ENCODE measurements at places on chromosomes 5 and 9.

DNA sequence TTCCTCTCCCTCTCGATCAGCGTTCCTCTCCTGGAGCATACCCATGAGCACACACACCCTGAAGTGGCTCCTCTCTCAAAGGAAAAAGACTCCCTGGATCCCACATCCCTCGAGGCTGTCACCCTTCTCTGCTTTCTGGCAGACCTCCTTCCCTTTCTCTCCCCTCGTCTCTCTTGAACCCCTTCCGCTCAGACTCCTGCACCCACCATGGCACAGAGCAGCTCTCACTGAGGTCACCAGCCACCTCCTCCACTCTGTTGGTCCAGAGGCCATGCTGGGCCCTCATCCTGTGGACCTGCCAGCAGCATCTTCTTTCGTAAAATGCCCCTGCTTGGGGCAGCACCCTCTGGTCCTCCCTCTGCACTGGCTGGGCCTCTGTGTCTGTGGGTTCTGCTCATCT lies 5.7 kb downstream of the B4GALT7 start:
- no peak for DNase-seq

DNA sequence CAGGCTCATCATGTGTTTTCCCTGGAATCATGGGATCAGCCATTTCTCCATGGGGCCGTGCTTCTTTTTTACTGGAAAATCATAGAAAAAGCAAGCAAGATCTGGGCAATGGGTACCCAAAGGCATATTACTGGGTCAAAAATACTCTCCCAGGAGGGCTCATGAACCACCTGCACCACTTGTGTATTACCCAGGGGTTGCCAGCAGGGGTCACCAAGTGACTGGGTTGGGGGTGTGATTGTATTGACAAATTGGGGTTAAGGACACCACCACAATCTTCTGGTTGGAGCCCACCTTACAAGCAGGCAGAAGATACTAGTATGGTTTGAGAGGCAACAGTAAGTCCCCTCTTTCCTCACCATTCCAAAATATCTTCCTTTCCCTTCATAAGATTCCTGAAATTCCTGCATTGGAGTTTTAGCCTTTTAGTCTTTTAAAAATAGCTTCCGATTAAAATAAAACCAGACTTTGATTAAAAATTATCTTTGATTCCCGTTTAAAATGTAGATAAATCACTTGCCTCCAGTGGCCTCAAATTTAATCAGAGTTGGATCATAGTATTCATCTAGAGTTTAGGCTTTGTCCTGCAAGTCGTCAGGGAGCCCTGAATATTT lies 603.3 kb downstream of the KIF4B start:
- DNase-seq, result peak; percentile 49

- DNase-seq, result no peak
These were observed 235.7 kb upstream of the ADAMTSL1 start for GRCh38 chr9:18238254-18238653.

DNA sequence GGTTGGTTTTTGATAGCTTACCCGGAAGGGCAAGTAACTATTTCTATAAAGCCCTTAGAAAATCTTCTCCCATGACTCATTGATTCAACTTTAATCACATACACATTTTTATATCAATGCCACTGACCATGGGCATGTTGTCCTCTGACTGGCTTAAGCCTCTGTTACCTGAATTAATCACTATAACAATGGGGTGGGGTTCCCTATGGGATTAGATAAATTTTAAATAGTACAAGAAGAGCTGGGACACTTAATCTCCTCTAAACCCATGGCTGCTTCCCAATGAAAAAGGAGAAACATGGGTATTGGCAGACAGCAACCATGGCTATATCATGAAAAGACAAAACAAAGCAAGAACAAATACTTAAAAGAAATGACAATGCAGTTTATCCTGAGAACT lies 636.2 kb downstream of the BRINP1 start:
- DNase-seq, result no peak

DNA sequence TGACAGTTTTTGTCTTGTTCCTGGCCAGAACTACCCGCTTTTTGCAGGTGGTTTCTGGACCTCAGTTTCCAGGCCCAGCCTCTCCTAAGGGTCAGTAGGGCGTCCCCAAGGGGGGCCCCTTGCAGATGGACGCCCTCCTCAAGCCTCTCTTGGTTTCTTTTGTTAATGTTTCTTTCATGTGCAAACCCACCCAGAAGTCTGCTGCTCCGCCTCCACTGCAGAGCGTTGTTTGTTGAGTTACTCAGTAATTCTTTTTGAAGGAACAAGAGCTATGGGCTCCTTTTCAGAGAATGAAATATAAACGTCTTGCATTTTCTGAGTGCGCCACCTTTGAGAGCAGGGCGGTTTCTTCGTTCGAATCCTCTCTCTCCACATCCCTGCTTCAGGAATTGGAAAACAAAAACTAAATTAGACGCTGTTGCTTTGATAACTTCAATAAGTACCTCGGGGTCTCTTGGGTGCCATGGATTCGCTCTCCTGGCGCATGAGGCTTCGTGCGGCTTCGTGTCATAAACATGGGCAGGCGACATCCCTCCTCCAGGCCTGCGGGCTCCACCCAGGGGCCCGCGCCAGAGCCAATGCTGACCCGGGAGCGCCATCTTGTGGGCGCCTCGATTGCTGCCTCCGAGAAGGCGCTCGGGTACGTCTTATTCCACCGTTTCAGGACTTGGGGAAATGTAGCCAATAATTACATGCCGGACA lies 38.3 kb upstream of the CKMT2 start:
- peak; percentile 78 for DNase-seq

GRCh38 chr9:68731857-68732256 lies 26.8 kb downstream of the PIP5K1B start:
- DNase-seq, result no peak
